ENCODE measurements at places on chromosomes 5 and 9.

DNA sequence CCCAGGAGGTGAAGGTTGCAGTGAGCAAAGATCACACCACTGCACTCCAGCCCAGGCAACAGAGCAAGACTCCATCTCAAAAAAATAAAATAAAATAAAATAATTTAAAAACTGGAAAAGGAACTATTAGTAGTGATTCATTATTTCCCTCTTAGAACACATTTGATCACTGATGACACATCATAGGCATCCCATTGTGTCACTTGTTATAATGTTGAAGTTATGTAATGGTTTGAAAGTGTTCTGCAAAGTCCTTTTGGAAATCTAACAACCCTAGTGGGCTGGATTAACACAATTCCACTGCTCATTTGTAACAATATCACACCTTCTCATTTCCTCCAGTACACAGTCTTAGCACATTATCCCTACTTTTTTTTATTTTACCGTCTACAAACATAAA, 81.8 kb upstream of the LMNB1 start:
- no peak for DNase-seq

GRCh38 chr5:44774279-44774880, 34.4 kb upstream of the MRPS30 start:
- no peak for DNase-seq

DNA sequence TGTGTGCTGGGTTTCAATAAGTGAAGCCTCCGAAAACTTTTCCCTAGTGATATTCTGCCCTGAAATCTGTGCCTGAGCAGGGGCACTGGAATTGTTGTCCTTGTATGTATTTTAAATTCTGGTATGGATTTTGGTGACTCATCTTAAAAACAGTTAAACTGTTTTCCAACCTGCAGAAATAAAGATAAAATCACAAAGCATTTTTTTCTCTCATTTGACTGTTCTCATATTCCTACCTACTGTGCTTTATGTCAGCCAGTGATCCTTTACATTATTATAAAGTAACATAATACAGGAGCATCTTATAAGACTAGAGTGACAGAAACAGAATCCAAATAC, 10.9 kb upstream of the TAF11L2 start:
- DNase-seq = no peak

- no peak for DNase-seq
These were observed 42.5 kb downstream of the FRMPD1 start for GRCh38 chr9:37693260-37693659.

GRCh38 chr9:39588500-39589137, 233.2 kb downstream of the SPATA31A1 start:
- DNase-seq = no peak

DNA sequence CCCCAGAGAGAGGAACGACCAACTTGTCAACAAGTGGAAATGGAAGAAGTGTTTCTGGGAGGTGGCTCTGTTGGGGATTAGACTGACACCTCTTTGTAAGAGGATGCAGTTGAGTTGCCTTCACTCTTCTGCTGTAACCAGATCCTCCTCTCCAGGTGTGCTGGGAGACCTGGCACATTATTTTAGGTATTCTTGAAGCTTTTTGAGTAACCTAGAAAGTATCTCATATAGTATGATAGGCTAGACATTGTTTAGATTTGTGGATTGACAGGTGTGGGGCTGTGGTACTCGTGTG, 21.6 kb downstream of the SNX30 start:
- no peak for DNase-seq

- DNase-seq = no peak
These were observed 310.7 kb downstream of the ASTN2 start for GRCh38 chr9:117104206-117104605.

DNA sequence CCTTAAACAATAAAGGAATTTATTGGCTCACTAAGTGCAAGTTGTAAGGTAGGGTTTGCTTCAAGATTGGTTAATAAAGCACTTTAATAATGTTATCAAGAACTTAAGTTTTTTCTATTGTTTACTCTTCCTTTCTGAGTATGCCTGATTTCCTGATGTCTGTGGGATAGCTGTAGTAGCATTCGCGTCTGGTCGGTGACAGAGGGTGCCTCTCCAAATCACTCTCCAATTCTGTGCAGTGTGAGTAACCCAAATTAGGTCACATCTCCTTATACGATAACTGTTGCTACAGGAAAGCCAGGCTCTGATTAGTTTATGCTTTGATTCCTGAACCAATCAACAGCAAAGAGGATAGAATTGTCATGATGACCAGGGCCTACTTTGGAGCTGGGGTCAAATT, 90.7 kb downstream of the CCDC192 start:
- no peak for DNase-seq

GRCh38 chr9:22595805-22596204, 149.2 kb downstream of the DMRTA1 start:
- DNase-seq = no peak

- no peak for DNase-seq
These were observed 8.2 kb downstream of the TNIP1 start for GRCh38 chr5:151072630-151073025.

DNA sequence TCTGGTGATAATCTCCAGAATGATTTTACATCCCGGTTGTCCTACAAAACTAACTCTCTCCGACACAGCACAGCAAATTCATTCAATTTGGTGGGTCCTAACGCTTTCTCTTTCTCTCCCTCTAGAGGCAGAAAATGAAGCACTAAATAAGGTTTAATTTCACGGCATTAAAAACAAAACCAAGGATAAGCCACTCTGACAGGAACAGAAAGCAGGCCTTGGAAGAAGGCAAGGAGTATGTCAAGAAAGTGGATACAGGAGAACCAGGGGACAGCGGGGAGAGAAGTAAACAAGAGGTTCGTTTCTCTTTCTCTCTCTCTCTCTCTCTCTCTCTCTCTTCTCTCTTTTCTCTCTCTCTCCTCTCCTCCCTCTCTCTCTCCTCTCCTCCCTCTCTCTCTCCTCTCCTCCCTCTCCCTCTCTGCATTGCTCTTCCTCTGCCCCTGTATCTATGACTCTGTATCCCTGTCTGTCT, 49.8 kb downstream of the EBF1 start:
- DNase-seq = no peak

GRCh38 chr9:135661816-135662560, 1.1 kb upstream of the LCN9 start:
- DNase-seq = no peak

- DNase-seq = no peak
These were observed 90.8 kb downstream of the SLF1 start for GRCh38 chr5:94709277-94709676.

- no peak for DNase-seq
These were observed 28.6 kb upstream of the IL7R start for GRCh38 chr5:35828082-35828598.

DNA sequence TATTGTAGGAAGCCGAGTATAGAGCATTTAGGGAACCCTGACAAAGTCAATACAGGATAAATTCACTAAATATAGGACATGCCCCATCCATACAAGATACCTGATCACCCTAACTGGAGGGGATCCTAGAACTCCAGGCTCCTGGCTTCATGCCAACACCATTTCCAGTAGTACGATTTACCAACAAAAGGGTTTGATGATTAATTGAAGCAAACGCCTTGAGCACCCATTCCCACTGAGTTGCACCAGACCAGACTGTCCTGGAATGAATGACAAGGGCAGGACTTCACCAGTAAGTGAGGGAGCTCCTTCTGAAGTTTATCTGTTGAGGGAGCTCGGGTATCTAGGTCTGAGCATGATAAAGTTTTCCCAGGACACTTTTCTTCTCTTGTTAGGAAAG, 327.2 kb upstream of the MSX2 start:
- no peak for DNase-seq

DNA sequence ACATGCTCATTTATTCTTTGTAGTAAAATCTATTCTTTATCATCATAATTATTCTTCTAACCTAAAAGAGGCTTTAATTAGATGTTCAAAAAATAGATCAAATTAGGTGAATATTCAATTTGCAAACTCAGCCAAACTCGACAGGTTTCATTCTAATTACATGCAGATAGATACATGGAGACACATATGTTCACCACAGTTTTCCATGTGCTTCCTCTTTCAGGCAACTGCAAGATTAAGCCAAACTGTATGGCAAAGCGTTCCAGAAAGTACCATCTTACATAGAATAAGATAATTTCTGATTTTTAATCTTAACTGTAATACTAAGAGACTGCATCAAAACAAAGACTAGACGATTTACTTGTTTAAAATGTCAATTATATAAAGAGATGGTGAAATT, 868.7 kb upstream of the DMAC1 start:
- no peak for DNase-seq

DNA sequence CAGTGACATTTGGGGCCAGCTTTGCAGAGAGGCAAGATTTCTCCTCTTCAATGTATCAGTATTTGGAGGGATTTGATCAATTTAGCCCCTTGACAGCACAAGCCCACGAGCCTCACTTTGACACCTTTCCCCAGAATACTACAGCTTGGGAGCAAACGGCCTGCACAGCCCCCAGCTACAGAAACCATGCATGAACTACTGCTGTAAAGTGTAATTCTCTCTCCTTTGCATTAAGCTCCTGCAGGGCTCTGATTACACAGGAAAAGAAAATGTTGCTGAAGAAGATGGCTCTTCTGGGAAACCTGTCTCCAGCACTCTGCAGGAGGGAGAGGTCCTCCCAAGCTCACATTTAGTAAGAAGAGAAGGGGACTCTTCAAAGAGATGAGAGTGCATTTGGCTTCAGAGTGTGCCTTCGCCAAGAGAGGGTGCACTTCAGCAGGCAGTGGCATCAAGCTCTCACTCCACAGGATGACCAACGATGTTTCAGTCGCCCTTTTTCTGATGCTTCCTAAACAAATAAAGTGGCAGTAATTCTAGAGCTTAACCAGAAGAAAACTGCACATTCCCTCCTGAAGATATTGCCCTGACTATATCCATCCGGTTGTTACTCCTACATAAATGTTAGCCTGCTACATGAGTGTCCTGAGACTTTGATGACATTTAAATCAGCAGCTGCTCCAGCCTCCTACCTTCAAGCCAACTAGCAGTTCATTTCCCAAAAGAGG, 272.2 kb downstream of the AUH start:
- DNase-seq = no peak

GRCh38 chr5:99614888-99615287, 686.1 kb upstream of the CHD1 start:
- no peak for DNase-seq

DNA sequence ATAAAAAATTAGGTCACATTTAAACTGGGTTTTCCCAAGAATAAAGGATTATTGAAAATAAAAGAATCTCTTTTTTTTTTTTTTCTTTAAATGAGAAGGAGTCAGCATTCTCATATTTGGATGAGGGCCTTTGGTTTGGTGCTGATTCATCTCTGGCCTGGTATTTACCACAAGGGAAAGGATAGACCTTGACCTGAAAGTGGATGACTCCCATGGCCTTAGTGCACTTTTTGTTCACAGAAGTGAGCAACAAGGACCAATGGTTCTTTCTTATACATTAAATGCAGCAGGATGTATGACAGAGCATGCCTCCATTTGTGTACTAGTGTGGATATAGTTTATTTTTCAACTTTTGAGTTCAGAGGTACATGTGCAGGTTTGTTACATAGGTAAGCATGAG, 6.9 kb downstream of the YTHDC2 start:
- DNase-seq = no peak

GRCh38 chr5:105617436-105618215, 2053.1 kb downstream of the EFNA5 start:
- DNase-seq = no peak

GRCh38 chr5:72138943-72139521, 31.8 kb downstream of the MAP1B start:
- DNase-seq = peak; percentile 5

- no peak for DNase-seq
These were observed 128.6 kb upstream of the GRIA1 start for GRCh38 chr5:153361735-153362409.

DNA sequence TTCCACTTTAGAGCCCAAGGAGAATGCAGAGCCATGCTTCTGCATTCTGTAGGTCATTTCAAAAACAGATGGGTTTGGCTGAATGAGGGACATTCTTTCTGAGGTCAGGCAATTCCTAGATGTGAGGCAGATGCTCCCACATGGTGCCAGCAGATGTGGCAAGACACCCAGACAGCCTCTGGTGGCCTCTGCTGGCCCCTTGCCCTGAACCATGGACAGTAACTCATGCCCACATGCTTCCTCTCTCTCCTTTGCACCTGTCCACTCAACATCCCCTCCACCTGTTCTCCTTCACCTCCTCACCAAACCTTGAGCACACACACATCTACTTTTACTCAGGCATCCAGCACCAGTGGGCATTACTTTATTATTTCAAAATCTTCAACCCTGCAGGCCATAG, 252.3 kb downstream of the DNAH5 start:
- DNase-seq = no peak

GRCh38 chr9:69121155-69122081, 52.7 kb upstream of the TJP2 start:
- DNase-seq = peak; percentile 17

DNA sequence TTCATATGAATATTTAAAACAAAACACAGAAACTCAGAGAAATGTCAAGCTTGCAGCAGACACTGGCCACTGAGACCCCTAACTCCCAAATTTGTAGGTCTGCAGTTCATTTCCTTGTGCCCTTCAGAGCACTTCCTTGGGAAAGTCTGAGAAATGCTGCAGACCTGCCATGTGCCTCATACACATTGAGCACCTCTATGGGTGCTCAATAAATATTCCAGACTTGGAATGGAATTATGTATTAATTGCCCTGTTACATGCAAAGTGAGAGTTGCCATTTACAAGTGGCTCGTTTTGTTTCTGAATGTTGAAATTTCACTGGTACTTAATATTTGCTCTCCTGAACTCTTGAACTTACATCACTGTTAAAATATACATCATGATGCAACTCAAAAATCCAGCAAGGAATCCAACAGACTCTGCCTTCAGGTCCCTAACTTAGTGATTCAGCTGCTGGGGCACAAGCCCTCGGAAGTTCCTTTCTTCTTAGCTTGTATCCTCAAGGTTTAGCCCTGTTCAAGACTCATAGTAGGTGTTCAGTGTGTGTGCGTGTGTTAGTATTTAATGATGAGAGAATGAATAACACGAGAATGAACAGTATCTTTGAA, 90.6 kb downstream of the PTCD2 start:
- no peak for DNase-seq

DNA sequence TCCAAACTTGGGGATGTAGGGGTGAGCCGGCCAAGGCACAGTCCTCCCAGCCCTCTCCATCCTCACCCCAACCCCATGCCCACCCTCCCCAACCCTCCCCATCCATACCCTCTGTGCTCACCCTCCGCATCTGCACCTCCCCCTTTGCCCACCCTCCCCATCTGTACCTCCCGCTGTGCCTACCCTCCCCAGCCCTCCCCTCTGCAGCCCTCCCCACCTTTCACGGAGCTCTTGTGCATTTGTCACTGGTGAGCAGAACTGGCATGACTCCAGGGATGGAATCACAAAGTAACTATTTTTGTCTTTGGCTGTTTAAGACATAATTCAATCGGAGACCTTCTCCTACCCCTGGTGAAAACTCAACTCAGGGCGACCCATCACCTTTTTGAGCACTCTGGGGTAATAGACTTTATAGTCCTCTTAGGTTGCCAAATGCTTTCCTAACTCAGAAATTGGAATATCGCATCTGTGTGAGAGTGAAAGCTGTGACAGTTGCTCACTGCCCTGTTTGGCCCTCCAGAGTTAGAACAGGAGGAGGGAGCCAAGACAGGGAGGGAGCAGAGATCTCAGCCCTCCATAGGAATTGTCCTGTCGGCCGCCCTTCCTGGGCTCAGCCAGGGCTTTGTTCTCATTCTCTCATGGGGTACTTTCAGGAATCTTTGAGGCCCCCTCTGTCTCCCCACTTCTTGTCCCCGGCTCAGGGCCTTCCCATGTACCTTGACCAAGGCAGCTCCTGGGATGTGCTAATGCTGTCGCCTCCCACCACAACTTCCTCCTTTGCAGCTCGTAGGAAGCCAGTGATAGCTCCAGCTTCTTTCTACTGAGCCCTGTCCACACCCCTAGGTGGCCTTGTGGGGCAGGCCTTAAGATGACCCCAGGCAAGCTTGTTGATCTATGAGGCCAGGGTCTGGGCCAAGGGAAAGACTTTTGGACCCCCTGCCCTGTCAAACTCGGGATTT, 36.2 kb downstream of the OTULIN start:
- no peak for DNase-seq
